NCI-H1048 (cell line): ENCODE measurements at places on chromosomes 1 and 21.
A peak's percentile ranks its signal among the peaks of the same experiment; 100 is the strongest.

DNA sequence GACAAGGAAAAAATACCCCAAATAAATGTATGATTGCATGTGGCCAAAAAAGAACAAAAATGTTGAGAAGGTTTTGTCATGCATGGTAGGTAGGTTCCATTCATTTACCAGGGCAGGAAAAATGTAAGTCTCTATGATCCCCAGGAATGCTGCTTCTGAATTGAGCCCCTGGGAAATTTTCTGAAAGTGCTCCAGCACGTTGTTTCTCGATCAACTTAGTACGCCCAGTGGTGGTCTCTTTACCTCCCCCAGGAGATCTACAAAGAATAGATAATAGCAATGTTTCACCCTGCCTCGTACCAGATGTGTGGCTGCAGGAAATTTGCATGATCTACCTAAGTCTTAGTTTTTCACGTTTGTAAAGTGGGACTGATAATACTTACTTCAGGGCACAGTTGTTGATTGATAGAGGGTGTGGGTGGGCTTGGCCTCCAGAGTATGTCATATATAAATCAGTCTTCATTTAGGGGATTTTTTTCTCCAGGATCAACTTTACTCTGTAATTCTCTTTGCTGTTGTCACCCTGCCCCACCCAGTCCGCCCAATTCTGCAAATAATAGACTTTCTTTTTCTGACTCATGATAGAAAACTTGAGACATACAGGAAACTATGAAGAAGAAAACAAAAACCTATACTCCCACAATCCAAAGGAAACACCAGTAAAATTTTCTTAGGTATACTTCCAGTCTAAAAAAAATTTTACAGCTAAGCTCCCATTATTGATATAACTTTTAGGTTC, 462.0 kb upstream of the RUNX1 start:
- DNase-seq, result no peak

DNA sequence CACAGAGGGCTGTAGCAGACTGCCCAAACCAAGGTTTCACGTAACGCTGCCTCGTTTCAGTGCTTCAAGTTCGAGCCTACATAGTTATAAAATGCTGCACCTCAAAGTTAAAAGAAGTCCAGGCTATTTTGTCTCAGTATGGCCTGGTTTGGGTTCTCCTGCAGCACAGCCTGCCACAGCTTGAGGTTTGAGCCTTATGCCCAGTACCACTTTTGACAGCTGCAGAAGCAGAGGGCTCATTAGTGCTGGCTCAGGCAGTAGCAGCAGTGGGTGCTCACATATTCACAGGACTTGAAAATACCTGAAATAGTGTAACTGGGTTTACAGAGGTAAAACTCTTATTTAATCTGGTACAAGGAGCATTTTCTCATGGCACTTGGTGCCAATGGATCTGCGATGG, 15.3 kb downstream of the SPATA46 start:
- no peak for DNase-seq

DNA sequence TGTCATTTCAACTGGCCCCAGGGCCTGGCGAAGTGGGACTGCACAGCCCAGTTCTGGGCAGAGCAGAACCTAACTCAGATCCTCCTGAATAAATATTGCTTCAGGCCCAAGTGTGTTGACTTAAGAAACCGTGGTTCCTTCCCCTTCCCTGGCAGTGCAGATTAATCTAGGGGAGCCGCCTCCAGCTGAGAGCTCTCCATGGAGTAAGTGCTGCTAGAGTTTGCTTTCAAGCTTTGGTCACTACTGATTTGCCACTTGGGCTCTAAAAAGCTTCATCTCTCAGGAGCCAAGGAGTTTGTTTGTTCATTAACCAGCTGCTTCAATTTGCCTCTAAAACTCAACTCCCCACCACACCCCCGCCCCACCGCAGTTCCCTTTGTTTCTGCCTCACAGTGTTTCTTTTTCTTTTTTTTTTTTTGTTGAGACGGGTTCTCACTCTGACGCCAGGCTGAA, 112.1 kb downstream of the DTL start:
- no peak for DNase-seq

- peak; percentile 54 for DNase-seq
These were observed 65.1 kb downstream of the DISC1 start for GRCh38 chr1:231691618-231692259.

DNA sequence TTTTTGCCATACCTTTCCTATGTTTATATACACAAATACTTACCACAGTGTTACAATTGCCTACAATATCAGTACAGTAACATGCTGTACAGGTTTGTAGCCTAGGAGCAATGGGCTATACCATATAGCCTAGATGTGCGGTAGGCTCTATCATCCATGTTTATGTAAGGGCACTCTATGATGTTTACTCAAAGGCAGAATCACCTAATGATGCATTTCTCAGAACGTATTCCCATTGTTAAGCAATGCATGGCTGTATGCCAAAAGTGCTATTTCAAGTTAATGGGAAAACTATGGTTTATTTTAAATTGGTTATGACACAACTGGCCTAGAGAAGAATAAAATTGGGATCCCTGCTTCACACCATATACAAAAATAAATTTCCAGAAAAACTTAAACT, 36.9 kb upstream of the DISP1 start:
- no peak for DNase-seq

GRCh38 chr1:30476911-30477459, 246.4 kb downstream of the MATN1 start:
- no peak for DNase-seq

GRCh38 chr21:30337772-30338171, 278 bp upstream of the KRTAP27-1 start:
- DNase-seq, result no peak

DNA sequence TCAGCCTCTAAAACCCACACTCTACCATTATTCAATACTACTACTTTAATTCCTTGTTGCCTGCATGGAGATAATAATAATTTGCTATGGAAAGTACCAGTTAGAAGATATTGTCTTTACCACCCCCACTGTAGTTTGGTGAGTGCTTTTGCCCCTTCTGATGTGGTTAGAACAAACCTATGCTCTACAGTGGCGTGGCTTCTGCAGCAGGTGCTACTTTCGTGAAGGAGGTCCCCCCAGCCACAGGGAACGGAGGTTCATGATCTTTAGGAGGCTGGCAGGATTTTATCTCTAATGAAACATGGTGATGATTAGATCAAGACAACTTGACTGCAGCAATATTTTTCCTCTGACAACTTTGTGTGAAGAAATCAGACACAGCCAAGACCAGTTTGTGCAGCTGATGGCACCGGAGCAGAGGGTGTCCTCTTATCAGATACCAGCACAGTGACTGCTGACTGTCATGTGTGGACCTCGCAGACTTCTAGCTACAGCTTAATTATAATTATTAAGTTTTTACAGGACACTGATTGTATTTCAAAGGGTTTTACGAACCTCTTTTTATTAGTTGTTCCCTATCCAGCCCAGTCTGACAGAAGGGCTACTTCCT, 10.7 kb upstream of the TCHH start:
- DNase-seq, result no peak

GRCh38 chr1:116325922-116326321, 47.1 kb upstream of the ATP1A1 start:
- no peak for DNase-seq

GRCh38 chr1:194447636-194448035, 1261.2 kb upstream of the B3GALT2 start:
- DNase-seq, result no peak

DNA sequence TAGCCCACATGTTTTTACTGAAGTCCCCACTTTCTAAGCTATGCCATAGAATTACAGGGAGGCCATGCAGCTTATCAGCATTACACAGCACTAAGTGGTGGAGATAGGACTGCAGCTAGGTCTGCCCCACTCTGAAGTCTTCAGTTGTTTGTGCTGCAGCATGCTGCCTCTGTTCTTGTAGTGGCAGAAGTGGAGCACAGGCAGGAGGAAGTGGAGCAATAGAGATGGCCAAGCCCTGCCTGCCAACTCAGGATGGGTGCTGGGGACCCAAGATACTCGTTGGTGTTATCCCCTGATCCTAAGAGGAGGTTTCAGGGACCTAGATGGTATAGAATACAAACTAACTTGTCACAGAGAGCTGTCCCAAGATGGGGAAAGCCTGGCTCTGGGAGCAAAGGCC, 12.9 kb downstream of the MRPL37 start:
- DNase-seq, result no peak

- DNase-seq, result no peak
These were observed 348.8 kb downstream of the PTBP2 start for GRCh38 chr1:97070376-97070775.

DNA sequence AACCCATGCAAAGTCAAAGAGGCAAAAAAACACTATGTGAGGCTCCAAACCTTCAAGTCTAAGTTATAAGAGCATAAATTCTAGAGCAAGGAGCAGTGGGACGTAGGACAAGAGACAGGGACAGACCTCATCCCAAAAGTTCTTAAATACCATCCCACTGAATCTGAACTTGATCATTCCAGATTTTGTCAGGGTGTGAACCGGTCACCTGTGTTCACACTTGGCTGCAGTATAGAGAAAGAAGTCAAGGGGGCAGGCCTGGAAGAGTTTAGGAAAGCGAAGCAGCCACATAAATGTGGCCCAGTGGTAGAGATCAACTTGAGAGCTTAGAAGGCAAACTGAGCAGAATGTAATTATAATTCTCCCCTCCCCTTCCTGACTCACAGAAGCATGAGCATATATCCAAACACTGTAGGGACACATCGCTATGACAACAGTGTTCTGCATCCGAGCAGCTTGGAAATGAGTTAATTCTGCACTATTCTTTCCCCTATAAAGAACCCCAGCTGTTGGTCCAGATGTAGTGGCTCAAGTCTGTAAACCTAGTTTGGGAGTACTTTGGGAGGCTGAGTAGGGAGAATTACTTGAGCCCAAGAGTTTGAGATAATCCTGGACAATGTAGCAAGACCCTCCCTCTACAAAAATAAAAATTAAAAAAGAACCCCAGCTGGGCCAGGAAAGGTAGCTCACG, 2.7 kb downstream of the AKR7A2 start:
- DNase-seq, result no peak

DNA sequence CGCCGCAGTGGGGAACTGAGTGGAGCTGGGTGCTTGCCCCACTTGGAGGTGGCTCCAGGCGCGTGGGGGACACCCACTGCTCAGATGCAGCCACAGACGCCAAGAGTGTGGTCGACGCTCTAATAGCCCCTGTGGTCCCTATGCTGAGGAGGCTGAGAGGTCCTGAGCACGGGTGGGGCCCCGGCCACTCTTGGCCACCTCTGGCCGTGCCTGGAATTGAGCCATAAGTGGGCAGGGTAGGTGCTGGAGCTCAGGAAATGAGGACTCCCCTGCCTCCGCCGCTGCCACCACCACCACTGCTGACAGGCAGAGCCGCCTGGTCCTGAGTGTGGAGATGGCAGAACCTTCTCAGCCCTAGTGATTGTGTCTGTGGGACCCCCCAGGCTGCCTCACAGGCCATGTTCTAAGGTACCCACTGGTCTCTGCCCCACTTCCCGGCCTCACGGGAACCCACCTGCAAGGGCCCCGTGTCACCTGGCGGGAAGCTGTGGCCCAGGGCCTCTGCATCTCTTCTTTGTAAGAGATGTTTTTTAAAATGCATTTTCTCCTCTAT, 34.6 kb upstream of the DIP2A start:
- DNase-seq, result no peak

GRCh38 chr1:5913876-5914275, 78.3 kb downstream of the NPHP4 start:
- no peak for DNase-seq
